Stimulated activated CD4-positive, alpha-beta T cell treated with anti-CD3 and anti-CD28 coated beads, Interleukin-1b, Interleukin-23, amount 100 ng/mL, for 1 hour (primary cell): ENCODE measurements at places on chromosomes 5 and 9.
A peak's percentile ranks its signal among the peaks of the same experiment; 100 is the strongest.

DNA sequence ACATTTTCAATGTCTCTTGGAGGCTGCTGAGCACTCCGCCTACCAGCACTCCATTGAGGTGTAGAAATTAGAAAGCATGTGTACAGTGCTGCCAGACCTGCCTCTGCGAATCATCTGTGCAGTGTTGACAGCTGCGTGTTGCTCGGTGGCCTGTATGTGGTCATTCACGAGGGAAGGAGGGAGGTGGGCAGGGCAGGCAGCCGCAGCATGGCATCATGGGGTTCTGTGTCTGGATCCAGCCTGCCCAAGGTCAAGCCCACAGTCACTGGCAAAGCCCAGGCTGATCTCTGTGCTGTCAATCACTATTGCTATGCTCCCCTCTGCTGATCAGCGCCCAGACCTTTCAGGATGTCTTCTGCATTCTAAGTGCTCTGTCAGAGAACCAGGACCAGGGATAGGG, 8.0 kb upstream of the PDZD2 start:
- DNase-seq = no peak

DNA sequence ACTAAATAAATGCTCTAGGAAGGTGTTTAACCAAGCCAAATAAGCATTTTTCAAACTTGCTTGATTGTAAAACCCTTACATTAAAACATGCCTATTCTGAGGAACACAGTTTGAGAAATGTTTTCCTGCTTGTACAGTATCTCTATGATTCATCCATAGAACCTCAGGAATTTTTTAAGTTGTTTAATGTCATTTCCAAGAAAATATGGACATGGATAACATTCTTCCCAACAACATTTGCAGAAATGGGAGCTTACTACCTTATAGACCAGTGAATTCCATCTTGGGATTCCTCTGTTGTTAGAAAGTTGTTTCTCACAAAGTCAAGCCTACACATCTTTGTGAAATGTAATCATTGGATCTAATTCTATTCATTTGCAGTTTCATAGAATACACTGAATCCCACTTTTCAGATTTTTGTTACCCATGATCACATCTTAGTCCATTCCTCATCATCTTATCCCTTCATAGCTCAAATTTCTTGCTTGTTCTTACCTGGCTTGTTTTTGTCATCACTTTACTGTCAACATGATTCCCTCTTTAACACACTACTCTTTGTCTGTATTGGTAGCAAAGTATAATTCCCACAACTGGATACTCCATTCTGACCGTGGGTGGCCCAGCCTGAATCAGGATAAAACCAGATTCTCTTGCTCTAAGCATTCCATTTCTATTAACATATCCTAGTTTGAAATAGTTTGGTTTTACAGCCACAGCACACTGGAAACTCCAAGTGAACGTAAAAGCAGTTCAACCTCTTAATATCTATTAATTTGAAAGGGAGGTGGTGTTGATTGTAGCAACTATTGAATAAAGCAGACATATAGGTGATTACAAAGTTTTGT, 49.4 kb upstream of the PAPPA start:
- no peak for DNase-seq

- no peak for DNase-seq
These were observed 2.2 kb downstream of the AIF1L start for GRCh38 chr9:131098391-131099101.

DNA sequence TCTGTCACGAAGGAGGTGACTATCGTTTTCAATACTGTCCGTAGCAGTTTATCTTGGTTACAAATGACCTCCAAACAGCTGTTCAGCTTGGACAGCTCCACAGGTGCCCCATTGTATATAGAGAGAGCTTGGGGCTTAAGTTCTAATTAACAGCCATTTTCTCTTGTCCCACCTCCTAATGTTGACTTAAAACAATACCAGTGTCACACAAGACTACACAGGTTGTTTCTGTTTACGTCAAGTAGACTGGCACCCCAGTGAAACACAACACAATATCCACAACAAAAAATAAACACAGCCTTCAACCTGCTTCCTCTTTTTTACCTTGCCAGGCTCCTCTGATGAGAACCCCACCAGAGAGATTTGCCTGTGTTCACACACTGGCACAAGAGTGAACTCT, 39.8 kb upstream of the TLE1 start:
- DNase-seq = no peak

DNA sequence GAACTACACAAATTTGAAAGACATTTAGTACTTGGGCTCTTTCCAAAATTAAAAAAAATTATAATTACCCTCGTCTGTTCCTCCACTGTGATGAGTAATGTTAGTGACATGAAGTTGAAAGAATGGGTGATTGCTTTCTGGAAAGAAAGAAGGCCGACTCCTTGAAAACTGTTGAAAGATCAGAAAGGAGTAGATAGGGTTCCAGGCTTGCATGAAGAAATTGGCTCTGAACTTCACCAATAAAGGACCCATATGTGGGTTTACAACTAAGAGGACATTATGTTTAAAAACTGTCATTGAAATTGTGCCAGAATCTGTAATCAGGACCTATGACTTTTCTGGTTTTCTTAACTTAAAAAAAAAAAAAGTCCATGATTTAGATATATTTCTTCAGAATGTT, 20.7 kb upstream of the MOCS2 start:
- no peak for DNase-seq

DNA sequence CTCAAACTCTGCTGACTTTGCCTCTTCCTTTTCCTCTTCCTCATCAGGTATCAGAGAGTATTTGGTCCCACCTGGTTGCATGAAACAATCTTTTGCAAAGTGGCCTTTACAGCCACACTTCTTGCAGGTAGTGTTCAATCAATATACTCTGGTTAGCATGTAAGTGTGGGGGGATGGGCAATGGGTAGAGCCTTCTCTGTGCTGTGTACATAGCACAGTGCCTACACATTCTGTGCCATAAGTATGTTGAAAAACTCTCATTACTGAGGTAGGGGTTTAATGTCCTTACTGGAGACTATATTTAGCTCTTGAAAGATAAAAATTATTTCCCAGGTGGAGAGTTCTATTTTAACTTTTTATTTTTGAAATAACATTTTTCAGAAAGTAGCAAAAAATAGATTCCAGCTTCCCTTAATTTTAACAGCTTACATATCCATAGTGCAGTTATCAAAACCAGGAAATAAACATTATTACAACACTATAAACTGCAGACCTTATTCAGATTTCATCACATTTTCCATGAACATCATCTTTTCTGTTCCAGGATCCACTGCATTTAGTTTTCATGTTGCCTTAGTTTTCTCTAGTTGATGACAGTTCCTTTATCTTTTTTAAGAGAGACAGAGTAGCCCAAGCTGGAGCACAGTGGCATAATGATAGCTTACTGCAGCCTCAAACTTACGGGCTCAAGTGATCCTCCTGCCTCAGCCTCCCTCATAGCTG, 15.1 kb downstream of the TTC1 start:
- DNase-seq = no peak

DNA sequence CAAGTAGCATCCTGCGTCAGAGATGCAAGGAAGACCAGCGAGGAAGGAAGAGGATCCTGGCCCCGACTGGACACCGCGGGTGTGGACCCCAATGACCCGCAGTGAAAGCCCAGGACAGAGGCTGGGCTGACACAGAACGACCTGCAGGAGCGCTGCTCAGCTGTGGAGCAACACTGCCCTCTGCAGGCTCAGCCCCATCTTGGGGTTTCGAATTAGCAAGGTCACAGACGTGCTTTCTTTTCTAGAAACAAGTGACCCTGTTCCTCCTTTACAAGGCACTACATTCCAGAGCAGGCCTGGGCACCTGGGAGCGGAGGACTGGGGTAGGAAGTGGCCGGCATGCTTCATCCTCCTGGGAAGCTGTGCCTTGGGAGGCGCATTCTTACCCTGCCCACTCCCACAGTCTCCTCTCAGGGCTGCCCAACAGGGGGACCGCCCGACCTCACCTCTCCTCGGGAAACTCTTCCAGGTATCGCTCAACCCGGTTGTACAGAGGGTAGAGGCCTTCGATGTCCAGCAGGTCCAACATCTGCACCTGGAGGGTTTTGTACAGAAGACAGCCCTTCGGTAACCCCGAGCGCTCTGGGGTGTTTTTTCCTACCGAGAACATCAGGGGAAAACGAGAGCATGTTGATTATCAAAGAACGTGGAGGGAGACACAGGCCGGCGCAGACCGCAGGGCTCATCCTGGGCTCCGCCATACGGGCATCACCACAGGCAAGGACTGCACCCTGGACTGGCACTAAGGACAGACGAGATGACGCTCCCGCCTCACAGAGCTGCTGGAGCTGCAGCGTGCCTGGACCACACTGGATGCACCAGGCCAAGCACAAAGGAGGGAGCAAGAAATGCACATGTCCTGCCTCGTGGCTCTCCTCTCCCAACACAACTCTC, 35.0 kb downstream of the IPPK start:
- DNase-seq = peak; percentile 46

DNA sequence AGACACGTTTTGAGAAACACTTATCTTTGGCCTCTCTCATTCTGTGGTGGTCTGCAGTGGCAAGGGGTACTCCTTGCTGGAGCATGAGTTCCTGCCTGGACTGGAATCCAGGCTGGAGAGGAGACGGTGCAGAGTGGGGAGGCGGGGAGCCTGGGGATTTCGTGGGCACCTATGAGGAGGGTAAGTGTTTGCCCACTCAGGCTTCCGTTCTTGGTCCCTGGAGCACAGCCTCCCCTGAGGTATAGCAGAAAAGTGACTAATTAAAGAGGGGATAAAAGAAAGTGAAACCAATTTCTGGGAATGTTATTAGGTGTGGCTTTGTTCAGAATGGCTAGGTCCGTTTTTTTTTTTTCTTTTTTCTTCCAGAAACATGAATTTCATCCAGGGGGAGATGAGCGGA, 90.8 kb downstream of the ARHGAP26 start:
- DNase-seq = no peak

GRCh38 chr5:52915176-52915875, 73.8 kb upstream of the ITGA2 start:
- DNase-seq = peak; percentile 7

DNA sequence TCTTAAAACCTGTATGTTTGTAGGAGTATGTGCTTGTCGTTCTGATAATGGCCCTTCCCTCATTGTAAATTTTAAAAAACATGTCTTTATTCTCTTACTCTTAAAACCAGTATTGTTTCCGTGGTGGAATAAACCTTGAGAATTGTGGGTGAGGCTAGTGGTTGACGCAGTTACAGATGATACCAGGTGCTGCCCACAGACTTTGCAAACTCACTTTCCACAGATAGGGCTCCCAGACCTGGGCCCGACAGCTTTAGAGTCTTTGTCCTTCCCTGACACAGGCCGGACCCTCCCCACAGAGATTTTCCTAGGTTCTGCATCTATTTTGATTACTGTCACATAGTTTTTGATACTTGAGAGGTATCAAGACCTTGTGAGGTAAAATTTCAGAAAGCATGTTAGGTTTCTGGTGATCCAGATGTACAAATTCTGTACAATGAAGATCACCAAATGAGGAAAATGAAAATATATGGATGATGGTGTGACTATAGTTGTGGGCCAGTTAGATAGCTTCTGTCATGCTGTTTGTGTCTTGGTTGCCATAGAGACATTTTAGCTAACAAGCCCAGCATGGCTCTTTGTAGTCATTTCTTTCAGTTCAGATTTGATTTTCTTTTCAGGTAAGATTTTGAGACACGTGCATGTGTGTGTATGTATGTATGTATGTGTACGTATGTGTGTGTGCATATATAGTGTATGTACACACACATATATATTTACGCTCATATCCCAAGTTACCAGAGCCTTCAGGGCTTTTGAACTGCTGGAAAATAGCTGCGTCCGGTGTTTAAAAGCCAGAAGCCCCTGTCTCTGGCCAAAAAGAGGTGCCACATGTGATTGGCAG, 33.8 kb downstream of the DMRT1 start:
- no peak for DNase-seq

- DNase-seq = no peak
These were observed 356.6 kb upstream of the C9orf72 start for GRCh38 chr9:27929841-27930240.

GRCh38 chr9:112271466-112272098, 61.8 kb downstream of the PTBP3 start:
- no peak for DNase-seq

DNA sequence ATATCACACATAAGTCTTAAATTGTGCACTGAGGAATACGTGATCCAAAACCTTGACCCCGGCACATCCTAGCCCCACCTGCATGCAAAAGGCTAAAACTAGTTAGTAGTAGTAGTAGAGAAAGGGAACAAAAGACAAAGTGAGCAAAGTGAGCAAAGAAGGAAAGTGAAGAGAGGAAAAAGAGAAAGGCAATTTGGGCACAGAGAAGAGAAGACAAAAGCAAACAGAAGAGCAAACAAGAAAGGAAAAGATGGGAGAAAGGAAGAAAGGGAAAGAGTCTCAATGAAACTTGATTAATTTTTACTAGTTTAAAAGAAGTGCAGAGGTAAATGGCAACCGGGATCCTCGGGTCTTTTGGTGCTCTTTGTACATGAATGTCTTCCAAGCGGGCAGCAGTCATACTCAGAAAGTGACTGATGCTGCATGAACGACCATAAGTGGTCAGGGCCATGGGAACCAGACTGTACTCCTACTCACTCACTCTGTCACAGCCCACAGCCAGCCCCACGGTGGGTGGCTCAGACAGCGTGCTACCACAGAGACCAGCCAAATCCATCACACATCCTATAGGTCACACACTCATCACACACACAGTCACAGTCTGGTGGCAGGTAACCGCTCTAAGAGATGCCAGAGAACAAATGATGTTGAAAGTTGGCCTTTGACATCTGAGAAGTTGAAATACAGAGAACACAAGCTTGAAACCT, 203.9 kb downstream of the FBN2 start:
- DNase-seq = no peak

DNA sequence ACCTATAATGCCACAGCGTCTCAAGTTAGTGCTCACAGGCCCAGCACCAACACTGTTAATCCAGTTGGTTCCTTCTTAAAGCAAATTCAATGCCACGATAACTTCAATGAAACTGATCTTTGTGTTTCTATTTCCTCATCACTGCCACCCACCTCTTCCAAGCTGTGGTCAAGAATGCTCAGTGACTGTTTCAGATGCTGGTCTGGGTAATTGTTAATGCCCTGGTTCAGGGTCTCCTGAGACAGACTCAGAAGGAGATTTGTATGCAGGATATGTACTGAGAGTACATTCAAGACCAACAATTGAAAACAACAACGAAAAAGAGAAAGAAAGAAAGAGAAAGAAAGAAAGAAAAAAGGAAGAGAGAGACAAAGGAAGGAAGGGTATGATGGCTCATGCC, 505.3 kb downstream of the TLE4 start:
- no peak for DNase-seq

DNA sequence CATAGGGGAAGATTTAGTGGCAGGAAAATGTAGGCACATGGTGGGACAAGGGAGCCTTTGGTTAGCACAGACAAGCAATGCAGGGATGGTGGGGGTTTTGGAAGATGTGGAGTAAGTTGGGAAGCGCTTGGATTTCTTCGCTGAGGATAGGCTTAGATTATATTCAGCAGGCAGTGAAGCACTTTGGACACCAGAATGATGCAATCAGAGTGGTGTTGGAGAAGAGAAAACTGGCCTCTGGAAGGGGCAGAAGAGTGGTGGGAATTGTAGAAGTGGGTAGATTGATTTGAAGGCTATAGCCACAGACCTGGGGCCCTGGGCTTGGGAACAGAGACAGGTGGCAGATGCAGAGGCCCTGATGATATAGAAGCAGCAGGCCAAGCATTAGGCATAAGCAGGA, 28.3 kb downstream of the SLC25A48 start:
- DNase-seq = no peak

- no peak for DNase-seq
These were observed 7.5 kb downstream of the RNF44 start for GRCh38 chr5:176529741-176530141.

- no peak for DNase-seq
These were observed 27.1 kb downstream of the HTR1A start for GRCh38 chr5:63935103-63935502.

- DNase-seq = no peak
These were observed 167.0 kb upstream of the PIK3R1 start for GRCh38 chr5:68048516-68048915.
